D721Med (cell line): ENCODE measurements at places on chromosomes 6 and 20.

DNA sequence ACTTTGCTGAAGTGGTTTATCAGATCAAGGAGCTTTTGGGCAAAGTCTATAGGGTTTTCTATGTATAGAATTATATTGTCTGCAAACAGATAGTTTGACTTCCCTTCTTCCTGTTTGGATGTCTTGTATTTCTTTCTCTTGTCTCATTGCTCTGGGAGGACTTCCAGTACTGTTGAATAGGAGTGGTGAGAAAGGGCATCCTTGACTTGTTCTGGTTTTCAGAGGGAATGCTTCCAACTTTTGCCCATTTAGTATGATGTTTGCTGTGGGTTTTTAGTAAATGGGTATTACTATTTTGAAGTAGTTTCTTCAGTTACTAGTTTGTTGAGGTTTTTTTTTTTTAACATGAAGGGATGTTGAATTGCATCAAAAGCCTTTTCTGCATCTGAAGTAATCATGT, 36.1 kb downstream of the KCNS1 start:
- DNase-seq, result no peak

DNA sequence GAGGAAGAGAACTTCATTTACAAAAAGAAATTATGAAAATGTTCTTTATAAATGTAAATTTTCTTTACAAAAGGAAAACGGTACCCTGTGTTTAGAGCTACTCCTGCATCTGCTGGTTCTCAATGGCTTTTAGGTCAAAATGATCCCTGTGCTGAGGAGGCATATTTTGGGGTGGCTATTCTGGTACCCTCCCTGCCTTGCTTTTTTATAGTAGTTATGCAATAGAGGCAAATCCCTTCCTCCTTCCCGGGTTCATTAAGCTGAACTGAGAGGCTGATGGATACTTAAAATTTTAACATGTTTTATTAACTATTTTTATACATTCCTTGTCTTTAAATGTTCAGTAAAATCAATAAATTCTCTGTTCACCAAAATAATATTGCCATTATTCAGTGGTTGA, 38.9 kb downstream of the KLHL32 start:
- no peak for DNase-seq

DNA sequence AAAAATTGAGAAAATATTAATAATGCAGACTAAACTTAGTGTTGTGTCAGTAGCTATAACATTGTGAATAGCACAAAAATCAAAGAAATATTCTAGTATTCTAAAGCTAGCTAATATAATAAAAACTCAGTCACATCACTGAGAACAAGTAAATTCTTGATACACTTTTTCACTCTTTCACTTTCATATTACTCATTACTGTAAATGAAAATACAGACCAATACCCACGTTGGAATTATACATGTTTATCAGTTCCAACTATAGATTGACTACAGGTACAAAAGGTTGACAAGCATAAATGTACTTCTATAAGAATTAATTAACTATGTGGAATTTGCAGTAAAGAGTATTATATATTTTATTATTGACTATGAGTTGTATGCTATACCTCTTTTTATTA, 1043.4 kb upstream of the FLRT3 start:
- no peak for DNase-seq

DNA sequence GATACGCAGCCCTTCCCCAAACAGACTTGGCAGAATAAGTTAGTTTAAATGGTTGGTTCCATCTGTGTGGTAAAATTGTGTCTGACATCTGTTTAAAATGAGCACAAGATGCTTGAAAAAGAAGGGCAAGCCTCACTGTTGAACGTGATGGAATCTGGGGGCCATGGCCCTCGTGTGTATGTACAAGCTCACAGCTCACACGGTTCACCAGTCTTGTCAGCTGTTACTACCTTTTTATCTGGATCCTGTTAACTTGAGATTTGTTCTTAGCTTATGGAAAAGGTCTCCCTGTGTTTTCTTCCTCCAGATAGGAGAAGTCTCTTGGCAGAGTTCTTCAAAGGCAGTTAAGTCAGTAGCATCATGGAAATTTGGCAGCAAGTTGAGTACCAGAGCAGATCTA, 270.6 kb downstream of the KHDC1L start:
- no peak for DNase-seq

DNA sequence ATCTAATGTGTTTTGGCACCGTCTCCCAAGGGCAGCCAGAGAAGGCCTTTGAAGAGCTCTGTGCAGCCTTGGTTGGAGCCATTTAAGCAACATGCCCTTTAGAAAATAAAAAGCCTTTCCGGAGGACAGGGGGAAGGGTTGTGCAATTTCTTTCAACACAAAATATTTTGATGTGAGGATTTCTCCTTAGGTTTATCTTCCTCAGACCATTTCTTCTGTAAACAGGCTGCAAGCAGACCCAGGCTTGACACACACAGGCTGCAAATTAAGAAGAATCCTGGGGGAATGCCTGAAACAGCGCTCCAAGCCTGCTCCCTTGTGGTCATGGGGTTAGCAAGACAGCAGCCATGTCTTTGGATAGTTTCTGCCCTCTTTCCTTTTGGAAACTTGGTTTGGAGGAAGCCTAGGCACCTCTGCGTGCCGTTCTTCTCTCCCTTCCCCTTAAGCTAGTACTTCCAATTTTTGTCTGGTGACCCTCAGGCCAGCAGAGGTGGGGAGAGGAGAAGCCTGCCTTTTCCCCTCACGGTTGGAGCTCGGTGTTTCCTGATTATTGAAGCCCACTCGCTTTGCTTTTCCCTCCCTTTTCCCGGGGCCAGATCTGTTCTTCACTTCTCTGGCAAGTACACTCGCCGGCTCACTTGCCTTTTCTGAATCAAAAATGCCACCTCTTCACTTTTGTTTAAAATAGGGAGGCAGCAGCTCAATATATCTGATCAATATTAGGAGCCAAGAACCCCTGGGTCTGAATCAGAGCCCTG, 39.6 kb upstream of the NOX3 start:
- DNase-seq, result no peak

DNA sequence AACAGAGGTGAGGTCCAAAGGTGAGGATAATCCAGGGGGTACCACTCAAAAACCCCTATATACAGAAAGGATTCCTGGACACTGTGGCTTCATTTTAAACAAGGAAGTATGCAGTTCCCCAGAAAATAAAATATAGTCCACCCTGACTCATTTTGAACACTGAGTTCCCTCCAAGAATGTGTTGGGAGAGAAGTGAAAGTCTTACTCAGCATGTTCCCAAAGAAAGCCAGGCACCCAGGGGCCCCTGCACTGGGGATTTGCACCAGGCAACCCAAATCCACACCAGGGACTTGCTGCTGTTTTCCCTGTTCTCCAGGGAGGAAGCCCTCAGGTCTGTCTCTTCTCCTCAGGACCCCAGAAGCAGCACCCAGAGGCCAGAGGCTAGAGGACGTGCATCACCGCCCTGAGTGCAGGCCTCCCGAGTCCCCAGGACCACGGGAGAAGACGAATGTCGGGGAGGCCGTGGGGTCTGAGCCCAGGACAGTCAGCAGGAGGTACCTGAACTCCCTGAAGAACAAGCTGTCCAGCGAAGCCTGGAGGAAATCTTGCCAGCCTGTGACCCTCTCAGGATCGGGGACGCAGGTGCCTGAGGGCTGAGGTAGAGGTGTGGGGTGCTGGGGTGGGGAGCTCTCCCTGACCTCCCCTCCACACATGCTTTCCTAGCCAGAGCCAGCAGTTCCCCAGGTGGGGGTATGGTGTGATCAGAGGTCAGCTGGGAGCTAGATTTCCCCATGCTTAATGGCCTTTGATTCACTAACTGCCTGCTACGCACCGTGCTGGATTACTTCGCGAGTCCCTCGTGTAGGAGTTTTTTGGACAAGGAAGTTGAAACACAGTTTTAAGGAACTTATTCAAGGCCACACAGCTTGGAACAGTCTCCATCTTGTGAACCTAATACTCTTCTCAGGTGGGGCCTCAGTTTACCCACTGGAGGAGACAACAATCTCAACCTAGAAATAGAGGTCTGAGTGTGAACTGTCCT, 3.3 kb downstream of the FGD2 start:
- DNase-seq, result no peak
